ENCODE measurements at places on chromosomes 7 and 10. TPM values are rescaled to one million over a fixed set of nuclear protein-coding genes. Genes with fewer than 3 reads are reported as not detected.

The CLDN3 gene
- 634 TPM for total RNA-seq

The NANOS1 gene
- total RNA-seq: 0.30 TPM

The CYP2C19 gene
- 1.9 TPM for total RNA-seq

The H2BK1 gene
- total RNA-seq: not detected

The KEL gene
- not detected for total RNA-seq

The MARCHF5 gene
- total RNA-seq: 42.8 TPM

GRCh38 chr7:19623676-19624075 lies 85.2 kb downstream of the POLR1F start:
- DNase-seq: no peak

- peak; percentile 67 for DNase-seq
Observed at GRCh38 chr10:97169911-97170693, 15.7 kb downstream of the SLIT1 start.

DNA sequence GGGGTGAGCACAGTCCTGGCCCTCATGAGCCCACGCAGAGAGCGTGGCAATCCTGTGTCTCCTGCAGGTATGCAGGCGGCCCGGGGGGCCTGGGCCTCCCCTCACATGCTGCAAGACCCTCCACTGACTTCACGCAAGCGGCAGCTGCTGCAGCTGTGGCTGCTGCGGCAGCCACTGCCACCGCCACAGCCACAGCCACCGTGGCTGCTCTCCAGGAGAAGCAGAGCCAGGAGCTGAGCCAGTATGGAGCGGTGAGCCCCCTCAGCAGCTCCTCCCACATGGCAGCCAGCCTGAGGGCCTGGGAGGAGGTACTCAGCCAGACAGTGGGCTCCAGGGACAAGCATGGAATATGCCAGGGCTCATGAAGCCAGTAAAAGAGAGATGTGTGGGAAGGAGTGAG lies 8.7 kb downstream of the ZMIZ2 start:
- DNase-seq: no peak

DNA sequence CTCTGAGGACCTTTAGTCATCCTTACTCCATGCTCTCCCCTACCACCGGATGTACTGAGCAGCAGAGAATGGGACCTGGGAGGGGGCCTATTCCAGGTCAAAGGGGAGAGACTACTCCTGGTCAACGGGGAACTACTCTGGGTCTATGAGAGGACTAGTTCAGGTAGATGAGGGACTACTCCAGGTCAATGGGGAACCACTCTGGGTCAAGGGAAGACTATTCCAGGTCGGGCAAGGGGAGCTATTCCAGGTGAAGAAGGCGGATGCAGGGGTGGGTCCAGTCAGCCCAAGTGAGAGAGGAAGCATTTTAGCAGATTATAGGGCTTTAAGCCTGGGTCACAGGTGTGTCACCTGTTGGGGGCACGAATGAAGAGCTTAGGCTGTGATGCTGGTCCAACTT lies 35.4 kb downstream of the CCM2 start:
- no peak for DNase-seq

GRCh38 chr10:23981520-23982309 lies 227.2 kb upstream of the KIAA1217 start:
- DNase-seq: no peak

GRCh38 chr7:127886248-127886647 lies 145.0 kb downstream of the LRRC4 start:
- DNase-seq: no peak

- peak; percentile 86 for DNase-seq
Observed at GRCh38 chr10:74150204-74150989, at the start of gene AP3M1. Gene AP3M1 (minus strand): TSS chr10:74150828. CDS start chr10:74138379, 12,449 bp downstream.

GRCh38 chr10:113179265-113179664 lies 229.2 kb downstream of the TCF7L2 start:
- DNase-seq: no peak

GRCh38 chr7:151252561-151252835 lies 4.0 kb upstream of the SMARCD3 start:
- no peak for DNase-seq

- no peak for DNase-seq
Observed at GRCh38 chr10:132847416-132847777, 61.5 kb upstream of the NKX6-2 start.

GRCh38 chr10:110221721-110222261 lies 14.4 kb downstream of the MXI1 start:
- DNase-seq: peak; percentile 54

- DNase-seq: peak; percentile 23
Observed at GRCh38 chr7:131108212-131108940, 219.3 kb upstream of the MKLN1 start.

GRCh38 chr10:119378737-119379067 lies 163.8 kb downstream of the RGS10 start:
- DNase-seq: no peak

GRCh38 chr7:130442601-130443000 lies 1.8 kb upstream of the CEP41 start:
- no peak for DNase-seq

DNA sequence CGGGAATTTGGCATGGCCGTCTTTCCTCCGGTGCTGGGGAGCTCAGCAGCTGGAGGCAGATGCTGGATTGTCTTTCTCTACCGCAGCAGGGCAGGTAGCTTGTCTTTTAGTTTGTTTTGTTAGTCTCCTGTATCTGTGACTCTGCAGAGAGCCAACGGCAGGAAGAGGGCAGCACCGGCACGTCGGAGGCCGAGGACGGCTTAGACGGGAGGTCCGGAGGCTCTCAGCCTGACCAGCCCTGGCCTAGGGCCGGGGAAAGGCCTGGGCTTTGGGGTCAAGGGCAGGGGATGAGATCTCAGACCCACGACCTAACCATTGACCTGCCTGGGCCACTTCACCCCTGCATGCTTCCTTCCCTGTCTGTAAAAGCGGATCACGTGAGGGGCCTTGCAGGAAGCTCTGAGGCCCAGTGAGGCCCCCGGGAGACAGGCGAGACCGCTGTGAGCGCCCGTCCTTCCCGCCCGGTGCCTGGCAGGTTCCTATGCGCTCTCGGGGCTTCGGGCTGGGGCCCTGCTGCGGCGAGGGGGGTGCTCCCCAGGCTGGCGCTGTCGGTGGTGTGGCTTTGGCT lies 72.7 kb downstream of the LHPP start:
- no peak for DNase-seq

- DNase-seq: no peak
Observed at GRCh38 chr10:1190791-1191490, 134.8 kb downstream of the WDR37 start.

DNA sequence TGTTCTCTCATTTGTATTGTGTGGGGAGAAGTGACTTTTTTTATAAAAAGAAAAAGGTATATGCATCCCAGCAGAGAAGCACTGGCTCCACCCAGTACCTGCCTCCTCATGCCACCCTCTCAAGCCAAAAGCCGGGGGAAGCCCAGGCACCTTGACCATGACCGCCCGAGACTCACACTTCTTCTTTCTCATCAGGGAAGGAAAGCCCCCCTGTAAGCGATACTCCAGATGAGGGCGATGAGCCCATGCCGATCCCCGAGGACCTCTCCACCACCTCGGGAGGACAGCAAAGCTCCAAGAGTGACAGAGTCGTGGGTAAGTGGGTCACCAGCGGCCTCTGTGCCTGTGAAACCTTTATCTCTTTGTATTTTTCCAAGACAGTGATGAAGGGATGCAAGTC lies 22.9 kb downstream of the IKZF1 start:
- DNase-seq: no peak

DNA sequence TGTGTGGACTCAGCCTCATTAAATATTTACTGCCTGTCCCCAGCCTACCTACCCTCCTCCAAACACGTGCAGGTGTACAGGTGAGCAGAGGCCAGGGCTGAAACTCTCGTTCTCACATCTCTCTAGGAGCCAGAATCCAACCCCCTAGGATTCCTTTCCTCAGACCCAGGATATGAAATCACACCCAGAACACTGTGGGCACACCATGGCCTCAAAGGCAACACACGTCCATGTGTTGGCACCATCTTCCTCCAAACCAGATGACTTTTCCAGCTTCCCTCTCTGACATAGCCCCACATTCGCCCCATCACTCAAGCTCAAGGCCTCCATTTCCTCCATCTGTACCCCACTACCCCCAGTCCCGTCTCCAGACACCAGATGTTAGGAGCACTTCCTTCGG lies 51.8 kb upstream of the DUSP5 start:
- DNase-seq: no peak

DNA sequence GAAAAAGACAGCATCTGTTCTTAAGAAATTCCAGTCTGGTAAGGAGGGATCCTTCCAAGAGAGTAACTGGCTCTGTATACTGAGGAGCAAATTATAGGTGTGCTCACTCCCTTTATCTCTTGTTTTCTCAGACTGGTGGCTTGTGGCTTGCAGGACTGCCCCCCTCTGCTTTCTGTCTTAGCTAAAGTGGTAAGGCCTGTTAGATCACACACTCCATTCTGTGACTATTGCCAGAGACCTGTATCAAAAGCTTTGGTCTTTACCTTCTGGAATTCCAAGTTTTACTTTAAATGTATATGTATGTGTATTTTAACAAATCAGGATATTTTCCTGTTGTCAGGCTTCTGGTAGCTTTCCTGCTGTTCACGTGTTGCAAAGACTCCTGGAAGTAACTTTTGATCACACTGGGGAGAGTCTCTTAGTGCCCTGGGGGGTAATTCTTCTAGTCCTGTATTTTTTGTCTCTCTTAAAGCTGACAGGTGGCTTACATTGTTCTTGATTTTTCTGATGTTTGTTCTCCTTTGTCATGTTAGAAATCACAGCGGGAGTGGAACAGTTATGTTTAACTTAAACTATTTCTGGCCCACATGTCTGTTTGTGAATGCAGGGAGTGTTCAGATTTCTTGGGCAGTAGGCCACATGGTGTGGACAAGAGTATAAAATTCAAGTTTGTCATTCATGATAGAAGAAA lies 99.0 kb downstream of the PLPP4 start:
- no peak for DNase-seq

GRCh38 chr10:13349463-13350274 lies 1.6 kb upstream of the SEPHS1 start:
- DNase-seq: peak; percentile 79

GRCh38 chr10:63429281-63429680 lies 36.5 kb downstream of the JMJD1C start:
- no peak for DNase-seq

DNA sequence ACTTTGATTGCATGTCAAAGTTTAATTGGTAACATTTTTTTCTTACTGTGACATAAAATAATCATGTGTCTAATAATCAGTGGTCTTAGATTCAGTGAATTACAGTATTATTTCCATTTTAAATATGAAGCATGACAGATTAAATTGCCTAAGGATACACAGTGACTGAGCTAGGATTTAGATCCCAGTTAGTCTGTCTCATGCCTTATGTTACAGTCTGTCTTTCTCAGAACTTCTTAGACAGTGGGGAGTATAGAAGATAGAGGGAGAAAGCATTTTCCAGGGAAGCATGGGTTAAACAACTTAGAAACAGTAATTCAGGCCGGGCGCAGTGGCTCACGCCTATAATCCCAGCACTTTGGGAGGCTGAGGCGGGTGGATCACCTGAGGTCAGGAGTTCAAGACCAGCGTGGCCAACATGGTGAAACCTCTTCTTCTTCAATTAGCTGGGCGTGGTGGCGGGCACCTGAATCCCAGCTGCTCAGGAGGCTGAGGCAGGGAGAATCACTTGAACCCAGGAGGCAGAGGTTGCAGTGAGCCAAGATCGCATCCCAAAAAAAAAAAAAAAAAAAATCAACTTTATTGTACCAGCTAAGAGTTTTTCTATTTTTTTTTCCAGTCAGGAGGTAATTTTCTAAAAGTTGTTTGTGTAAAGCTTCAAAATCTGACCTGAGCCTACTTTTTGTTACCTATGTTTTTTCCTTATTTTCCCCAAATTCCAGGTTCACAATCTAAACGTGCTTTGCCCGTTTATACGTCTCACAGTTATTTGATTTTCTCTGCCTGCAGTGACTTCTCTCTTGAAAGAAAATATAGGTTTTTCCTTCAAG lies 3.3 kb downstream of the CASD1 start:
- peak; percentile 63 for DNase-seq

- DNase-seq: no peak
Observed at GRCh38 chr7:65509368-65510186, 135.9 kb downstream of the ZNF92 start.
